ENCODE measurements at places on chromosomes 6 and 20. TPM values are rescaled to one million over a fixed set of nuclear protein-coding genes. Genes with fewer than 3 reads are reported as not detected.

Gene GHRH
- total RNA-seq, result not detected

Gene CABLES2
- 6.5 TPM for total RNA-seq

Gene HNF4A
- total RNA-seq, result not detected

Gene APMAP
- 22.7 TPM for total RNA-seq

DNA sequence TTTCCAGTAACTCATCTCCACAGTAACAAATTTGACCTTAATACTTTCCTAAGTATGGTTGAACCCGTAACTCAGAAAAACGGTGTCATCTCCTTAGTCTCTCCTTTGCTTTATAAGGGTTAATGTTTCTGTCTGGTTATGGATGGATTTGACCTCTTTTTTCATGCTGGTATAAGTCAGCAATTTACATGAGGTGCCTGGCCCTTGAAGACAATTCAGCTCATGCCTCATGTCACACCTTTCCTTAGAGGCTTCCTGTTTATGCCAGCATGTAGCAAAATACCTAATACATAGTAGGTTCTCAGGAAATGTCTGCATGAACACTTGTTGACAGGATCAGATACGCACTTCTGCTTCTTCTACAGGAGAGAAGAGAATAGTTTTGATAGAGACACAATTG, 37.7 kb upstream of the C20orf144 start:
- H3K4me1 ChIP-seq, result no peaks in the 10 kb centered on the region
- no peak for DNase-seq
- no peaks in the 10 kb centered on the region for H3K27me3 ChIP-seq
- no peak overlapping the region for H3K27ac ChIP-seq
- H3K4me3 ChIP-seq, result no peak overlapping the region
- peaks cover 77% of the 10 kb centered on the region for H3K36me3 ChIP-seq

DNA sequence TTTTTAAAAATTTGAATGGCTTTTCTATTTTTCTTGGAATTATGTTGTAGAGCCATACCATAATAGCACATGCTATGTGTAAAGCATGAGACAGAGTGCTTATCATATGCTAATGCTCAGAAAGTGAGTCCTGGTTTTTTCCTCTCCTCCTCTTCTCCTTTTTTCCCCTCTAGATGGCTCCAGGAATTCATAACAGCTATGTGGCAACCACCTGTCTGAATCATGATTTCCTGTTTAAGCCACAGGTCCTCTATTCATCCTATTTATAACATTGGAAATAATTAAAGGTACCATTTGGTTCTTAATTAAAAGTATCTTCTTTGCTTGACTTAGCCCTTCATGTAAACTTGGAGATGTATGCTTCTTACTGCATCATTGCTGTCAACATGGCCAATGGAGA, 260.0 kb upstream of the MAP3K7 start:
- no peak overlapping the region for H3K4me3 ChIP-seq
- H3K4me1 ChIP-seq, result no peaks in the 10 kb centered on the region
- H3K27ac ChIP-seq, result no peak overlapping the region
- no peaks in the 10 kb centered on the region for H3K36me3 ChIP-seq

DNA sequence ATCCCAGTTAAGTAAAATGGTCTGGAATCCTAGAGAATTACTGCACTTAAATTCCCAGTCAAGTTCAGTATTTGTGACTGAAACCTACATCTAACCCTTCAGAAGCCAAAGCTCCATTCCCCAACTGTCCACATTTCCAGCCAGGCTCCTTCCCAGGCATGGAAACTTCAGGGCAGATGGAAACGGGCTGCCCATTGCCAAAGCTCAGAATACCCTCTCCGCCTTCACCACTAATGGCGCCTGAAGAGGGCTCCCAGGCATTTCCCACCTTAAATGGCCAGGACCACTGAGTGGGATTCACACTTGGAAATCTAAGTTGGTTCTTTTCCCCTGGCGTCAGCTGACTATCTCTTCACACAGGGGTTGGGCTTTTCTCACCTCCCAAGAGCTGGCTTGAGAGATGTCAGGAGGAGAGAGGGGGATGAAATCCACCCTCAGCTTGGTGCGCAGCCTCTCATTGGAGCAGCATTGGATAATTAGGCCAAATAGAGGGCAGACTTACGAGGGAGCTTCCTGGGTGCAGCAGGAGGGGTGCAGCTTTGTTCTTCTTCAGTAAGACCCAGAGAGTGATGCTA, 82.9 kb downstream of the ANKRD60 start:
- no peak overlapping the region for H3K4me3 ChIP-seq
- H3K4me1 ChIP-seq, result no peaks in the 10 kb centered on the region
- DNase-seq, result peak; percentile 38
- no peak overlapping the region for H3K27ac ChIP-seq

DNA sequence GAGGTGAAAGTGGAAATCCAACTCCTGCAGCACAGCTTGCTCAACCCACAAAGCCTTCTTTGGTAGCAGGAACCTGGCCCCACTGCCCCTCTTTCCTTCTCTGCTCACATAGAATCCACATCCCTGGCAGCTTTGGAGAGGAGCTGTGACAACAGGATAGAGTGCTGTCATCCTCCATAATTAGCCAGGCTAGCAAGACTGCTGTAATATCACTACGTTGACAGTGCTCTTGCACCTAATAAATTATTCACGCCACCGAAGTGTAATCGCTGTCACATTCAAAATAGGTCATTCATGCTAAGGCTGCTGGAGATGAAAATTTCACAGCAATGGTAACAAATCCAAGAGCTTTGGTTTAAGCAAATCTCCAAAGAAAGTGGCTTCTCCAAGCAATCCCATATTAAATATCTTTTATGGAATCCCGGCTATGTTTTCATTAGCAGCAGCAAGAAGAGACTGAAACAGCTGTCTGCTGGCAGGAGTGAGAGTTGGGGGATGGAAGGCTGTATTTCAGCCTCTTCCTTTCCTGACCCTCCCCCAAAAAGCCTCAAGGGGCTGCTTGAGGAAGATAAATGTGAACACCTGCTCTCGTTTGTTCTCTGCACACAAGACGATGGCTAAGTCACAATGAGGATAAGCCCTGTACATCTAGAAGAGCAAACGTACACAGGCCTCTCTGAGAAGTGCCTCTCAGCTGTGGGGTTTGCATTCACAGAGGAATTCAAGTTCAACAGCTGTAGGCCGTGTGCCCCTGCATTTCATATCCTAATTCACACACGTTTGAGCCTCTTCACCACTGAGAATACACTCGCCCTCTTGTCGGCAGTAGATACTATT, 16.5 kb downstream of the RIPOR2 start:
- H3K27ac ChIP-seq, result peak overlapping the region; percentile 23
- no peaks in the 10 kb centered on the region for H3K27me3 ChIP-seq
- no peak overlapping the region for H3K4me3 ChIP-seq
- DNase-seq, result no peak

DNA sequence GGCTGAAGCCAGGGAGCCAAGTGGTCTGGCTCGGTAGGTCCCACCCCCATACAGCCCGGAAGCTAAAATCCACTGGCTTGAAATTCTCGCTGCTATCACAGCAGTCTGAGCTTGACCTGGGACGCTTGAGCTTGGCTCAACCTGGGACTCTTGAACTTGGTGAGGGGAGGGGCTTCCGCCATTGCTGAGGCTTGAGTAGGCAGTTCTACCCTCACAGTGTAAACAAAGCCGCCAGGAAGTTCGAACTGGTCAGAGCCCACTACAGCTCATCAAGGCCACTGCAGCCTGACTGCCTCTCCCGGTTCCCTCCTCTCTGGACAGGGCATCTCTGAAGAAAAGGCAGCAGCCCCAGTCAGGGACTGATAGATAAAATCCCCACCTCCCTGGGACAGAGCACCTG, 1337.7 kb downstream of the HACE1 start:
- DNase-seq, result no peak
- H3K36me3 ChIP-seq, result no peaks in the 10 kb centered on the region
- no peak overlapping the region for H3K27ac ChIP-seq
- no peaks in the 10 kb centered on the region for H3K27me3 ChIP-seq
- H3K4me3 ChIP-seq, result no peak overlapping the region
- no peaks in the 10 kb centered on the region for H3K4me1 ChIP-seq

DNA sequence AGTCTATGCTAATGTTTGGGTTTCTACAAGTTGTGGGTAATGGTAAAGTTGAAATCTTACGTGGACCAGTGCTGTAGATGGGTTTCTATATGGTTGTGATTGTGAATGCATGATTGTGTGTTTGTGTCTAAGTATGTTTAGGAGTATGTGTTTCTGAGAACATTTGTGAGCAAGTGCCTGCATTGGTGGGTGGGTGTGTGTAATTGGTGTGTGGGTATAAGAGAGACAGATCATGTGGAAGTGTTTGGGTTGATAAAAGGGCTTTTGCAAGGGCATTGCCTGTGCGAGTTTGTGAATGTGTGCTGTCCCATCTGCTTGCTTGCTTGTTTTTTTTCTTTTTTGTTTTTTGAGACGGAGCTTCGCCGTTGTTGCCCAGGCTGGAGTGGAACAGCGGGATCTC, 25.8 kb upstream of the ID1 start:
- no peaks in the 10 kb centered on the region for H3K36me3 ChIP-seq
- no peak for DNase-seq
- H3K4me3 ChIP-seq, result no peak overlapping the region
- no peaks in the 10 kb centered on the region for H3K27me3 ChIP-seq
- H3K4me1 ChIP-seq, result no peaks in the 10 kb centered on the region

All from sigmoid colon (tissue), 7 donors.